ENCODE measurements at places on chromosomes 1 and 21.

GRCh38 chr1:60130703-60131102 is 57.1 kb upstream of the C1orf87 start:
- no peak for DNase-seq

DNA sequence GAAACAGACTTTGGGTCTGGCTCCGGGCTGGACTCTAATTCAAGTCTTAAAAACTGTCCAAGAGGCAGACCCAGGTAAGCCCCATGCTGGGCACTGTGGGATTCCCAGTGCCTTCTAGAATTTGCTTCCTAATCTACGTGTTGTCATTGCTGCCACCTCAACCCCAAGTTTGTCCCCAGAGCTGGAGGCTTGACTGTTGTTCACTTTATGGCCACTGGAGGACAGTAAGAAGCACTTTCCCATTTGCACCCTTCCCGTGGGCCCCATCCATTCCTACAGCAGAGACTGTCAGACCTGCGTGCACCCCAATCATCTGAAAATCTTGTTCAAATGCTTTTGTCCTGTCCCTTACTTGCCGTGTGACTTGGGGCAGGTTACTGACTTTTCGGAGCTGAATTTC is 29.4 kb upstream of the VASH2 start:
- no peak for DNase-seq

DNA sequence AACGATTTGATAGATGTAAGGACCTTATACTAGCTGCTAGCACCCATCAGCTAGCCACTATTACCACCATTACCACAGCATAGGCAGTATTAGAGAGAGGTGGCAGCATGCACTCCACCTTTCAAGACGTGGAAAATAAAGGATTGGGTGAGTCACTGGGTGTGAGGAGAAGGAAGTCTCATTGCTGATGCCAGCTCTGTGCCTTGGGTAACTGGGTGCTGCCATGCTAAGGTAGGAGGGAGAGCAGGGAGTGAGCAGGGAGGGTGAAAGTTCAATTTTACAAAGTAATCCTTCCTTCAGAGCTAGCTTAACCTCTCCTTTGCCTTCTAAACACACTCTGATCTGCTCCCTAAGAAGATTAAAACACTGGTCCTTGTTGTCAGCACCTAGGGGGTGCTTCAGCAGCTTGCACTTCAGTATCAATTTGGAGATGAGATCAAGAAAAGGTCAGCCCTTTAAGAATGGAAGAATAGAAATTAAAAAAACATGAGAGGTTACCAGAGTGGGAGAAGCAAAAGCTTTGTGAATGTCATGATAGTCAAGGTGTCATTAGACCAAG is 1.8 kb upstream of the LIN9 start:
- DNase-seq, result no peak

DNA sequence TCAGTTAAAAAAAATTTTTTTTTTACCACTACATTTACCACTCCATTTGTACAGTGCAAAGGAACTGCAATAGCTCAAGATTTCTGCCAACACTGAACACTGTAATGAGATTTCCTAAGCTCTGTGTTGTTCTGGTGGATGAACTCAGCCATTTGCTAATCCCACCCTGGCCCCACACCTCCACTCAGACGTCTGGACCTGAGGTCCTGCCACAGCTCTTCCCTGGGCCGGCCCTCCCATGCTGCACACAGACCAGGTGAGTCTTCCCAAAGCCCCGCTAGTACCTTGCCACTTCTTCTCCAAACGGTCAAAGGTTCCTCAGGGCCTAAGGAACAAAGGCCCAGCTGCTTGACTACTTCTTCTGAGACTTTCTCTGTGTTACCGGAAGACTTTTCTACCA is 56.4 kb downstream of the SLC45A1 start:
- no peak for DNase-seq

- no peak for DNase-seq
Observed at GRCh38 chr21:43812957-43813655, 23.7 kb downstream of the RRP1 start.

DNA sequence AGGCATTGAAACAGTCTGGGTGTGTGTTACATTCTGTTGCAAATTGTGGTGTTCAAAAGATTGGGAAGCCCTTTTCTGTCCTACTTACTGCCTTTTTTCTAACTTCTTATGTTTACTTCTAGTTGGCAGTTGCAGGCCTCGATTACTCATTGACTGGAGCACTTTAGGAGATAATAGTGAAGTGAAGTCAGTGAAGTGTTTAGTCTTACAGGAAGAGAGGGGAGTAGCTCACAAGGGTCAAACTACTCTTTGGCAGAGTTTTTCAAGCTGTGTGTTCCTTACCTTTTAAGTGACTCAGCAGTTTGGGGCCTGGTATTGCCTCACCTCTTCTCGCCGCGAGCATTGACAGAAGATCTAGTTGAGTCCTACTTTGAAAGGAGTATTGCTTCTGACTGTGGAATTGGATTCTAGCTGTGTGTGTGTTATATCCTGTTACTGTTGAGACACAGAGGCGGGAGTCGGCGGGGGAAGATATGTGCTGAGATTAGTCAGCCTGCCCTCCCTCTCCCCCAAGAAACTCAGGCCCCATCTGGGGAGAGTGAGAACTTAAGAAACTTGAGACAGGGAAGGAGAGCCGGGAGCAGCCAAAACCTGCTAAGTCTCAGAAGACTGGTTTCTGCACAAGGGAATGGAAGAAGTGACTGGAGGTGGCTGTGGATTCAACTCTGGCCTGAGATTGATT is 19.3 kb downstream of the AHCYL1 start:
- no peak for DNase-seq

DNA sequence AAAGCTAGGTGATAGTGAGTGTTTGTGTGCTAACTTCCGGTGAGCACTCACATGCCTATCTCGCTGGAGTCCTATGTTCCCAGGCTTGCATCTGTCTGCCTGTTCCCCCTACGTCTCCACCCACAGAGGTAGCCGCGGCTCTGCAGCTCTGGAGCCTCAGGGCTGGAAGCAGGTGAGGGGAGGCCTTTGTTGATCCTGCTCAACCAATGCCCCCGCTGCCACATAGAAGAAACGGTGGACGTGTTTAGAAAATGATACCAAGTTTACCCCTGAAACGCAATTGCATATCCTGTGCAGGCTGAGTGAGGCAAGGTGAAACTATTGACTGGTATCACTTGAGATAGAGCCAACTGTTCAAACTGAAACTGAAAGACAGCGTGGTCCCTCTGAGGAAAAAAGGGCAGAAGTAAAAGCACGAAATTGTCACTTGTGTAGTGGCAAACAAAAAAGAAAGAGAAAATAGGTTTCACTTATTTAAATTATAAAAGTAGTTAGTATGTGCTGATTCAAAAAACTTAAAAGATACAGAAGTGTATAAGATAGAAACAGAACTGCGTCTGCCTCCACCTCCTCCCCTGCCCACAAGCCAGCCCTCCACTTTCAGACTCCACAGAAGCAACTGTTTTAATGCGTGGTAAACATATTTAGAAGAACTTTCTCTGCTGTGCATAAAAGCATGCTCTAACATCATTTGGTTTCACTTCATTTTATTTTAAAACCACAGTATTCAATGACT is 38.6 kb upstream of the ETS2 start:
- DNase-seq, result peak; percentile 23

GRCh38 chr1:220812308-220812707 is 25.6 kb downstream of the MTARC1 start:
- DNase-seq, result no peak
